ENCODE measurements at places on chromosomes 2 and 18. TPM values are rescaled to one million over a fixed set of nuclear protein-coding genes. Genes with fewer than 3 reads are reported as not detected.
A peak's percentile ranks its signal among the peaks of the same experiment; 100 is the strongest.

DNA sequence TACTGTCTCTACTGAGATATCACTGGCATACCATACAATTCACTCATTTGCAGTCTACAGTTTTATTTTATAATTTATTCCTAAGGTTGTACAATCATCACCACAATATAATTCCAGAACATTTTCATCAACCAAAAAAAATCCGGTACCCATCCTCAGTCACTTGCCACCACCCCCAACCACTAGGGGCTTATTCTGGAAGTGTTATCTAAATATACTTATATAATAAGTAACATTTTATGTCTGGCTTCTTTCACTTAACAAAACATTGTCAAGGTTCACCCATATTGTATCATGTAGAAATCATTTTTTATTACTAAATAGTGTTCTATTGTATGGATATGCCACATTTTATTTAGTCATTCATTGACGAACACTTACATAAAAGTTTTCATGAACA, 440.8 kb downstream of the RNF144A start:
- no peak for DNase-seq

DNA sequence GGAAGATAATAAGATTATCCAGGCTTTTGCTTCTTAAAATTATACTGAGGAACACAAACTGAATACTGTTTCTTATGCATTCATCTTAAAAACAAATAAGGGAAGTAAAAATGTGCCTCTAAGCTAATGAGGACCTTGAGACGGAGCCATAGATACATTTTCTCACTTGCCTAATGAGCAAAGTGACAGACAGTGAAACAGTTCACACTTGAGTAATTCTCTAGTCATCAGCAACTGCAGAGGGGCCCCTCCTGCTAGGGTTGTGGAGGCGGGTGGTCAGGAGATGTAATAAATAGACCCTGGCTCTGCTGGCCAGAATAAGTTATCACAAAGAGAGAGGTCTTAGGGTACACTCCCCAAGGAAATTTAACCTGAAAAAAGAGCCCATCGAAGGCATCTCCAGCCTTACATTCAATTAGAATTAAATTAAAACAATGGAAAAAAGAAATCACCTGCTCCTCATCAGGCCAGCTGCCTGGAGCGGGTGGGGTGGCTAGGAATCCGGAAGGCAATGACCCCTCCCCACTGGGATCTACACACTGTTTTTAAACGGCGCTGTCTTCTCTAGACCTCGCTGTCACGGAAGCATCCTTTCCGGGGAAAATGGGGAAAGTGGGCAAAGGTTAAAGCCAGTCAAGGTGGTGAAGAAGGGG, 32.6 kb upstream of the INSIG2 start:
- DNase-seq = no peak

DNA sequence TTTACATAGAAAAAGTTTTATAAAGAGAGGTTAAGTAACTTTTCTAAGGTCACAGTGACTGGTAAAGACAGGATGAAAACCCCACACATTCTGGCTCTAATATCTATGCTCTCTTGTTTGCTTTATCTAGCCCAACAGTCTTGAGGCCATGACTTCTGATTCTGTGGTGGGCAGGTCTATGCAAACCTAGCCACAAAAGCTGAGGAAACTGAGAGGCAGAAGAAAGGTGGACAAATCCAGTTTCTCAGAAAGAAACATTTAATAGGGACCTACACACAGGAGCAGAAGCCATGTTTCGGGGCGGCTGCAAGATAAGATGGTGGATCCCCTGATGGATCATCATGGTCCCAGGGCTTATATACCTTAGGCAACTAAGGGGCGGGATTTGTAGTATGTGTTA, 21.8 kb downstream of the HSPD1 start:
- no peak for DNase-seq

DNA sequence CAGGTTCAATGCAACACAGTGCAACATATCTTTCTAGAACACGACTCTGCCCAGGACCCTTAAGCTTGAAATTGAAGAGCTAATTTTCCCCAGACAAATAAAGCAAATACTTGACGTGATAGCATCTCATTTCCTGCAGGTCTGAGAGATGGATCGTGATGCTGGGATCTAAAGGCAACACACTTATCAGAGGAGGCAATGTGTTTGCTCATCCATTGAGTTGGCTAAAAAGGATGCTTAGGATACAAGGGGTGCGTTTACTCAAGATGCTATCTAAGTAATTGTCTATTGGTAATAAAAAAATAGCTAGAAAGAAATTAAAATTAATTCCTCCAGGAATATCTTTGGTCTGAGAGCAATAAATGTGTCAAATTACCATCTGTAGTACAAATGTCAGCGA, 129.0 kb downstream of the SOCS6 start:
- no peak for DNase-seq

DNA sequence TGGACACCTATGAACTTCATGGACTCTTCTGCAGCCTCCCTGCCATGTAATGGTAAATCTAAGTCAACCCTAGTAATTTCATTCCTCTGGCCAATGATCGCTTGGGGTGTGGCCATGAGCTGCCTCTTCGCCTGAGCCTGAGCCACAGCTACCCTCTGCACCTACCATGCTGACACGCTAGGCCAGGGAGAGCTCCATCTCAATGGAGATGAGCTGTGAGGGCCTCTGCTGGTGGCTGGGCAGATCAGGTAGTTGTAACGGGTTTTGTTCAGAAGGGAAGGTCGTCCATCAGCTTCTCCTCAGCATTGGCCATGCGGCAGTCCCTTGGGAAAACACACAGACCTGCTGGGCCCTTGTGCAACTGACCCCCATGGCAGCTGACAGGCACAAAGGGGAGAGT, 24.4 kb downstream of the MPHOSPH10 start:
- DNase-seq = peak; percentile 35

GRCh38 chr2:122822319-122822718, 1066.9 kb downstream of the TSN start:
- no peak for DNase-seq

DNA sequence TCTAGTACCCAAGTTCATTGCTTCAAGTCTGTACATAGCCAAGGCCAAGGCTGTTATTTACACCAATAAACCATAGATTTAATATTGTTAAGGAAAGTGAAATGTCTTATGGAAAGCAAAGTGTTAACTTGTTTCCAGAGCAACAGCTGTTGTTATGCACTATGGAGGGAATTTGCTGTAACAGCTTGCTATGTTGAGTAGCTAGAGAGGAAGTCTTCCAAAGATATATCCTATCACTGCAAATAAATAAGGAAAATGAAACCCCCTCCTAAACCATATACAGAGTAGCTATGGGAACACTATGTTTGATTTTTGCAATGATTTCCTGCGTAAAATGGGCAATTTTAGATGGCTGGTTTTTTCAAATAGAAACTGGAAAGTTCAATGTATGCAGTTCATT, 21.1 kb downstream of the TMEM182 start:
- DNase-seq = no peak

DNA sequence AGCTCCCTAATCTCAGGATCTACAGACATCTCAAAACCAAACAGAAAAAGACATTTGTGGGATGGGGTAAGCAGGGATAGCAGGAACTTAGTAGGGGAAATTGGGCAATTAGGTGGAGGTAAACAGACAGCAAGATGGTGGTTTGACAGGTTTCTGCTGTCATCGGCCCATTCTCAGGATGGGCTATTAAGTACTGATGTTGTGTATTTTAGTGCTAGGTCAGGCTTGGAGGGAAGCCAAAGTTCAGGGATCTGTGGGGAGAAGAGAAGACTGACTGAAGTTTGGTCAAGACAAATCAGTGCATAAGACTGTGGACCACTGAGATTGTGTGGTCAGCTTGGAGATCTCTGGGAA, 96.8 kb upstream of the THUMPD2 start:
- no peak for DNase-seq

- DNase-seq = no peak
Measured at GRCh38 chr2:46006473-46007025, 290.7 kb upstream of the EPAS1 start.

- DNase-seq = no peak
Measured at GRCh38 chr18:25434745-25435144, 82.8 kb upstream of the ZNF521 start.

GRCh38 chr2:95043300-95044093, 18.0 kb downstream of the MAL start:
- DNase-seq = no peak

GRCh38 chr2:210162466-210163124, 8.6 kb downstream of the KANSL1L start:
- no peak for DNase-seq

DNA sequence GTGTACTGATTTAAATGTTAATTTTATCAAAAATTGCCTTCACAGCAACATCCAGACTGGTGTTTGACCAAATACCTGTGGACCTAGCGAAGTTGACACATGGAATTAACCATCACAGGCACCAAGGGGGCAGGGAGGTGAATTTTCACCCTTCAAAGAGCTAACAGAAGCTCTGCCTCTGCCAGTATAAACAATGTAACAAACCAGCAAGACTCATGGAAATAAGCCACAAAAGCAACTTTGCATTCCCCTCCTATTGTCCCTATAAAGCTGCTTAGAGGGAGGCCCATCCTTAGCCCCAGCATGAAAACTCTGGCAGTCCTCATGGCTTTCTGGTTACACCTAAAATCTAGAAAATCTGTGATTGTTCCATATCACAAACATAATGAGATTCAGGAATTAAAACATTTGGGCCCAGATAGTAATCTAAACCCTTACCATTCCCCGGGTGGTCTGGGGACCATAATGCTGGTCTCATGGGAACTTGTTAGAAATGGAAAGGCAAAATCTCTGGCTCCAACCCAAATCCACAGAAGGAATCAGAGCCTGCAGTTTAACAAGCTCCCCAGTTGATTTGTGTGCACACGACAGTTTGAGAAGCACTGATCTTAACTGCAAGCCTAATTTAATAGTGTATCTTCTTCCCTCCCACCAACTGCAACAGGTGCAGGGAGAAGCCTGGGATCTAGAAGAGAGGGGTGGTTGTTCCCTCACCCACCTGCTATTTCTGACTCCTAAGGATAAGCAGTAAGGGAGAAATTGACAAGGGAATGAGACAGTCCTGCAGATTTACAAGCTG, 23.1 kb downstream of the SERPINB11 start:
- no peak for DNase-seq

- DNase-seq = peak; percentile 41
Measured at GRCh38 chr2:234881413-234882241, 70.2 kb upstream of the SH3BP4 start.

GRCh38 chr2:67462738-67463496, 65.8 kb downstream of the ETAA1 start:
- no peak for DNase-seq

DNA sequence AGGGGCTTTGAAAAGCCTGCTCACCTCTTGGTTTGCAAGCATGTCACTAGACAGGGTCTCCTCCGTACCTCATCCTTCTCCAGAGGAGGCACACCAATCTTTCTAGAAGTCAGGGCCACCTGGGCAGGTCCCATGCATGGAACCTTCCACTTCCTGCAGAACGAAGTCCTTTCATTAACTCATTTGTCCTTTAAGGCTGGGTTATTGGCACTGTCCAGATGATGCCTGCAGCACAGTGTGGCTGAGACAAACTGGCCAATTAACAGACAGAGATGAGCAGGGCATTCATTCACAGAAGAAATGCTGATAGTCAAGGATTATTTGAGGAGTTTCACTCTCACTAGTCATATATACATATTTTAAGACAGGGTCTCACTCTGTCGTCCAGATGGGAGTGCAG, 245.3 kb downstream of the TFCP2L1 start:
- no peak for DNase-seq

GRCh38 chr18:63293935-63294334, 25.6 kb downstream of the BCL2 start:
- no peak for DNase-seq

GRCh38 chr2:168889635-168890005, 610 bp downstream of the SPC25 start:
- no peak for DNase-seq

GRCh38 chr2:201466050-201466675, 14.6 kb downstream of the STRADB start:
- no peak for DNase-seq

- DNase-seq = no peak
Measured at GRCh38 chr2:239015218-239015900, 167.5 kb downstream of the TWIST2 start.

DNA sequence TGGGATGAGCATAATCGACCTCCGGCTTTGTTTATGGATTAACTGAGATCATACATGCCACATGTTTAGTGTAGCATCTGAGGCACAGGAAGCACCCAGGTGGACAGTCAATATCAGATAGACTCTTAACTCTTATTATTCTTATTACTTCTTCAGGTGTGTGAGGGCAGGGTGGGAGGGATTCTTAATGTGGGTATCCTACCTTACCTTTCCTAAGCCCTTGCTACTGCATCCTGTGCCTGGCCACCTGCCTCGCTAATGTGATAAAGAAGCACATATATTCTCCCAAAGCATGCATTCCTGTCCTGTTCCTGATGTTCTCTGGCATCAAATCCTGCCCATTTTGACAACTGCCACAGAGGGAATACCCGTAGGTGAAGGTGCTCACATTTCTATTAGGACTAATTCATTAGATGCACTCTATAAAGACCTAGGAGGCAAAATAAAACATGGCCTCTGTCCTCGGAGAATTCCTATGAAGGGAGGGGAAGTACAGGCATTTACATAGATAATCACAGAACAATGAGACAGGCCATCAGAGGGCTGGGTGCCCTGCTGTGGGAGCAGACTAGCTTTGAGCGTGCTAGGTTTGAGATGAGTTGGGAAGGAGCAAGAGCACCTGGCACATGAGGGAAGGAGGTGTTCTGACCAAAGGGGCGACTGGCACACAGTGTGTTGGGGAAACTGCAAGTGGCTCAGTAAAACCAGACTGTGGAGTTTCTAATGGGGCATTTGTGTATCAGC, 19.5 kb upstream of the CELF4 start:
- DNase-seq = no peak

MXD1 gene
- 10.2 TPM for total RNA-seq

CYRIA gene
- total RNA-seq = 0.84 TPM

MRO gene
- total RNA-seq = not detected

AGXT gene
- not detected for total RNA-seq

C2orf76 gene
- 5.8 TPM for total RNA-seq

GEN1 gene
- 44.0 TPM for total RNA-seq

REG3G gene
- total RNA-seq = not detected

HOXD4 gene
- total RNA-seq = not detected

REG3A gene
- total RNA-seq = not detected

UGT1A3 gene
- not detected for total RNA-seq

CDH2 gene
- total RNA-seq = 0.11 TPM

ZNF385B gene
- total RNA-seq = not detected

FAM124B gene
- total RNA-seq = 0.21 TPM

Measured in activated CD8-positive, alpha-beta T cell treated with anti-CD3 and anti-CD28 coated beads, Interleukin-2, amount 10 ng/mL, durations not matched to agents 7 days and 5 days (primary cell).